Muscle of arm (tissue), 14 donors: ENCODE measurements at places on chromosomes 16 and 17. TPM values are rescaled to one million over a fixed set of nuclear protein-coding genes. Genes with fewer than 3 reads are reported as not detected.
A peak's percentile ranks its signal among the peaks of the same experiment; 100 is the strongest.

The SLC22A31 gene
- polyA plus RNA-seq: 3.6 TPM

- DNase-seq: no peak
Observed at GRCh38 chr16:17548825-17549224, 78.1 kb upstream of the XYLT1 start.

DNA sequence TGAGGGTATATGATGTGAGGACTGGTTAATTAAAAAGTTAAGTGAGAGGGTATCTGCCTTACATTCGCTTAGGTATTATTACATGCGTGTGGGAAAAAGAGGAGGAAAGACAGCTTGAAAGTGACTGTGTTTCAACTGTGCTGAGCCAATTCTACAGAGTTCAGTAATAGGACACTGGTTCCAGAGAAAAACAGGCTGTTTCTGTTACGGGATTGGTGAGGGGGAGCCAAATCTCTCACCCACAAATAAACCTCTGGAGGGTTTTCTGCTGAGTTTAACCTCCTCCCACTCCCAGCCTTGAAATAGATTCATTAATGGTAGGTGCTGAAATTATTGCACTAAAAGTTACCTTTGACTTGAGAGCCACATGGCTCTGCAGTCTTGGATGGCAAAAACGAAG lies 3.9 kb upstream of the KRT26 start:
- DNase-seq: no peak

DNA sequence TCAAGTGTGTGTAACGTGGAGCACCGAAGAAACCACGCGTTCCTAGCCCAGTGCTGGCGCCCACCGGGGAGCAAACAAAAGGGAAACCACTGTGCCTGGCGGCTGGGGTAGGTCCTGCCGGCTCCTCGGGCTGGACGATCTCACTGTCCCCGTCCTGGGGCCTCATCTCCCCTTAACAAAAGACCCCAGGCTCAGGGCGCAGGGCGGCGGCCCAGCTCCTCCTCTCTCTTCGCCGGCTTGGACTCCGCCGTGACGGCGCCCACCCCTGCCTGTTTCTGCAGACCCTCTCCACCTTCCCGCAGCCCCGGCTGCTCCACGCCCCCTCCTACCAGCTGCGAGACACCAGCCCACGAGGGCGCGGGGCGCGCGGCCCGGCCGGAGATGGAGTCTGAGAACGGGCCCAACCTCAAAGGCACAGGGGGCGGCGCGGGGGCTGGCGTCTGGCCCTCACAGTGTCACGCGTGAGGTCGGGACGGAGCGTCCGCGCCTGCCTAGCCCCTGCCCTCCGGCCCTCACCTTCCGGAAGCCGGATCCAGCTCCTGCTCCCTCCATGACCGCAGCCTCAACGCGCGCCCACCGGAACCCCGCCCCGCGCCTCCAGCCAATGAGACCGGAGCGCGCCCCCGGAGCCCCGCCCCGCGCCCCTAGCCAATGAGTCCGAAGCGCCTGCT lies at the start of gene CENPX:
Gene CENPX, minus strand, starts transcription at position 569 of the 671 bp plus-strand sequence. Its CDS starts 17 bp downstream, at position 552.
- no peak for DNase-seq

GRCh38 chr17:74780443-74781238 lies 4.5 kb upstream of the NAT9 start:
- DNase-seq: no peak

DNA sequence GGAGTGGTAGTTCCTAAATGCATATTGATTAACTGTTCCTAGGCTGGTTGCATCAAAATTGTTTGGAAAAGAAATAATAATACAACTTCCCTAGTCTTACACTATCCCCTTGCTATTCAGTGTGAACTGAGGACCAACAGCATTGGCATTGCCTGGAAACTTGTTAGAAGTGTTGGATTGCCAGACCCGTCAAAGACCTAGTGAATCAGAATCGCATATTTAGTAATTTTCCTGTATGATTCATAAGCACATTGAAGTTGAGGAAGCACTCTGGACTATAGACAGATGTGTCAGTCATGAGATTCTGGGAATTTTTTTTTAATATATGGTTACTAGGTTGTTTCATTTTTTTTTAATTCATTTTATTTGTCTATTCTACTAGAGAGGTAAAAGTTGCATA lies 34.7 kb upstream of the KCNJ16 start:
- no peak for DNase-seq

DNA sequence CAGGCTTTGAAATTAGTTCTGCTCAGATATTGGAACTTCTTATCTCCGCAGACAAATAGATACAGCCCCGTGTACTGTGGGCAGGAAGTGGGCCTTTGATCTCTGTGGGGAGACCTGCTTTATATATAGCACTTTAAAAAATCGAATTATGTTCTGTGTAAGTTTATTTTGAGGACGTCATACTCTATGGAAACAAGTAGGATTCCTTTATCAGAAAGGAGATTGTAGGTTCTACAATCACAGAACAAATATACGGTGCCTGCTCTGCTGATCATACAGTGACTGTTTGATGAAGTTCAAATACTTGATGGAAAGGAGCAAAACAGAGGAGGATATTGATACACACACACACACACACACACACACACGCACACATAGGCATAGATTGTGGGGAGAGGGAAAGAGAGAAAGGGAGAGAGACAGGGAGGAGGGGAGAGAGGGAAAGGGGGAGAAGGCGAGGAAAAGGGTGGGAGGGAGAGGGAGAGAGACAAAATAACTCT lies 14.7 kb upstream of the TMEM220 start:
- DNase-seq: no peak

The OR2C1 gene
- polyA plus RNA-seq: not detected

- DNase-seq: no peak
Observed at GRCh38 chr16:22346483-22346882, 27.9 kb downstream of the CDR2 start.

DNA sequence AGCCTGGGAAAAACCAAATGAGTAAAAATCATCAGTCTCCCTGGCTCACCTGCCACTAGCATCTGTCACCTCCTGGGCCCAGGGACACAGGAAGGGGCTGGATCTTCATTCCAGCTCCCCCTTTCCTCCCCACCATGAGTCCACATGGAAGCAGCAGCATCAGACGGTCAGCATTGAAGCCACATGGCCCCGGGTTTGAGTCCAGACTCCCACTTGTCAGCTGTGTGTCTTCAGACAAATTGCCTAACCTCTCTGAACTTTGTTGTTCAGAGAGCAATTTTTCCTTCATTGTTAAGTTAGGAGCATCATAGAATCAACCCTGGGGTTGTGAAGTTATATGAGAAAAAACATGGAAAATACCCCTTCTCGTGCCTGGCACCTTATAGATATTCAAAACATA lies 10.7 kb downstream of the CACNG4 start:
- DNase-seq: no peak

The RAB34 gene
- polyA plus RNA-seq: 55.2 TPM

GRCh38 chr16:58789351-58789750 lies 55.2 kb upstream of the GOT2 start:
- DNase-seq: no peak

GRCh38 chr17:82497483-82498405 lies 21.8 kb upstream of the FOXK2 start:
- DNase-seq: peak; percentile 48

DNA sequence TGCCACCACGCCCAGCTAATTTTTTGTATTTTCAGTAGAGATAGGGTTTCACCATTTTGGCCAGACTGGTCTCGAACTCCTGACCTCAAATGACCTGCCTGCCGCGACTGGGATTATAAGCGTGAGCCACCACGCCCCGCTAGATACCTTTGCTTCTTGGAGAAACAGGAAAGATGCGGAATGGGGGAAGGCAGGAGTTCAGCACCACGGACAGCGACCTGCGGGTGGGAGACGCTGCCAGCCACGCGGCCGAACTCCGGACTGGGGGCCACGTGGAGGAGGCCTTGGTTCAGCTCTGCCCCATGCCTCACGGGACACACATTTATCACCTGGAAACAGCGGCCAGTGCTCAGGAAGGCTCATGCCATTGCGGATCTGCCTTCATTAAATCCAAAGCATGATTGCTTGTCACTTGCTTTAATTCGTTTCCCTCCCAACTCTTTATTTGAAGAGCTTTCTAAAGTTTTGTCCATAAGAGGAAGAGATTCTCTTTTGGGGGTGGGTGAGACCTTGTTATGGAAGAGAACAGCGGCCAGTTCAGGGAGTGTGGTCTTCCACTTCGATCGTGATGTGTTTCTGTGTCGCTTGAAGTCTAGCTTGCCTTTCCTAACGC lies 219.9 kb downstream of the ENGASE start:
- DNase-seq: peak; percentile 80

DNA sequence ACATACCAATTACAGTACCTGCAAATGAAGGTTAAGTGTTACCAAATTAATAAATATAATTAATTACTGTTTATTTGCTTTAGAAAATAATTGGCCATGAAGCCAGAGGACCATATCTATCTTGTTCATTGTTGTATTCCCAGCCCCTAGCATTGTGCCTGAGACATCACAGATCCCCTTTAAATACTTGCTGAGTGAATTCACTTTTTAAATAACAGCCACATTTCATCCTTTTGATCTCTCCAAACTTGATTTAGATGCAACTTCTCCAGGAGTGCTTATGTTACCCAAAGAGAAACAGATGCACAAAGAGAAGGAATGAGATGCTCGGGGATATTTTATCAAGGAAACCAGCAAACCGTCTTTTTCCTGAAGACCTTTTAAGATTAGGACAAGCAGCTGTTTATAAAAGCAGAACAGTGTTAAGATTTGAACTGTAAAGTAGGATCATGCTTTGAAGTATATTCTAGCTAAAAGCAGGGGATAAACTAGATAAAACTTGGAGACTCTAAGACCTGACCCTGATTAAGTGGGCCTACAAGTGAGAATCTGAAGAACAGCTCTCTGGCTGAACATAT lies 66.3 kb downstream of the CHD9 start:
- no peak for DNase-seq

The MFAP4 gene
- polyA plus RNA-seq: 270 TPM

The NTN3 gene
- polyA plus RNA-seq: 2.2 TPM

The RAP1GAP2 gene
- 2.9 TPM for polyA plus RNA-seq

DNA sequence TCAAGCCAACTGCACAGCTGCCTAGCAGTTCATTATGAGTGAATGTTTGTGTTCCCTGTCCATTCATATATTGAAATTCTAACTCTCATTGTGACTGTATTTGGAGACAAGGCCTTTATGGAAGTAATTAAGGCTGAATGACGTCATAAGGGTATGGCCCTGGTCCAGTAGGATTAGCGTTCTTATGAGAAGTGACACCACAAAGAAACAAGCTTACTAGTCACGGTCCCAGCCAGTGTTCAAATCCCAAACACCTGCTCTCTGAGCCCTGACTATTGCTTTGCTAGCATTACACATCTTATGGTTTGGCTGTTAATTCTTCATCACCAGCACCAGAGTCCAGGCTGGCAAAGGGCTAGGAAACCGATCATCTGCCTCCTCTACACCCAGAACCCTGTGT lies 2.2 kb downstream of the ZNF668 start:
- peak; percentile 70 for DNase-seq

The SEZ6 gene
- 0.11 TPM for polyA plus RNA-seq

The FOXL1 gene
- 10.9 TPM for polyA plus RNA-seq

The KRTAP4-9 gene
- not detected for polyA plus RNA-seq

DNA sequence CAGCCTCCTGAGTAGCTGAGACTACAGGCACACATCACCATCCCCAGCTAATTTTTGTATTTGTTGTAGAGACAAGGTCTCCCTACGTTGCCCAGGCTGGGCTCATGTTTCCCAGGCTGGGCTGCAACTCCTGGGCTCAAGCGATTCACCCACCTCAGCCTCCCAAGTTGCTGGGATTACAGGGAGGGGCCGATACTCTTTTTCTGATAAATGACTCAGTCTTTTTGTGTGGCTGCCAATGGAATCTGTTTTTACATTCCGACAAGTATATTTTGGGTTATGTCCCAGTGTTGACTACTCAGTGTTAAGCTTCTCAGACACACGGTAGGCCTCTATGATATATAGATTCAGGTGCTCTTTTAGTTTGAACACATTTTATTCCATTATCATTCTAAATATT lies 58.1 kb downstream of the SLFN11 start:
- no peak for DNase-seq

The PIPOX gene
- not detected for polyA plus RNA-seq

The TMC8 gene
- polyA plus RNA-seq: 2.9 TPM

The ABCA9 gene
- 11.7 TPM for polyA plus RNA-seq
